ENCODE measurements at places on chromosomes 5 and 9.

- DNase-seq: no peak
Measured at GRCh38 chr5:1185629-1186350, 15.6 kb upstream of the SLC6A19 start.

DNA sequence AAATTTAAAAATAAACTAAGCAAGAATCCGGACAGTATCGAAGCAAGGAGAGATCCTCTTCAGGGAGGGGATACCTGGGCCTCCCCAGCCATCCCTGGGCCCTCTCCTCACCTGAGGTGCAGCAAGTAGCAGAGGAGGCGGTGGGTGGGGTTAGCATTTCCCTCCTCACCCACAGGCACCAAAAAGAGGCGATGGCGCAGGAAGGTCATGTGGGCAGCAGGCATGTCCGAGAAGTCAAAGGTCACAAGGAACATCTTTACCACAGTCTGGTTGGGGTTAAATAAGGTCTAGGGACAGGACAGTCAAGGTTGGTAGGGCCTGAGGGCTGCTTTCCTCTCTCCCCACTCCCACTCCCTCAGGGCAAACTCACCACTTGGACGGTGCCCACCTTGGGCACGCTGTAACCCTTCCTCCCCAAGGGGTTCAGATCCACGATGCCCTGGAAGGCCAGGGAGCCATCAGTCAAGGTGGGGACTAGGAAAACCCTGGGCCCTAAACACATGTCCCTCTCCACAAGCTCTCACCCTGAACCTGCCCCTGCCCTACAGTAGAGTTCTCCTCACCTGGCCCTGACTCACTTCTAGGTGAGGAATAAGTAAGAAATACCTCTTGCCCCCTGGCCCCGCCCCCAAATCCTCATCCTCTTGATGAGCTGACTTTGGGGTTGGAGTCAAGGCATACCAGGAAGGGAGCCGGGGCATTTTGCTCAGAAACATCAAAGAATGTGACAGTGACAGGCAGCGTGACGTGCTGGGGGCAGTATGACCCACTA lies 2.8 kb upstream of the STOML2 start:
- DNase-seq: no peak

DNA sequence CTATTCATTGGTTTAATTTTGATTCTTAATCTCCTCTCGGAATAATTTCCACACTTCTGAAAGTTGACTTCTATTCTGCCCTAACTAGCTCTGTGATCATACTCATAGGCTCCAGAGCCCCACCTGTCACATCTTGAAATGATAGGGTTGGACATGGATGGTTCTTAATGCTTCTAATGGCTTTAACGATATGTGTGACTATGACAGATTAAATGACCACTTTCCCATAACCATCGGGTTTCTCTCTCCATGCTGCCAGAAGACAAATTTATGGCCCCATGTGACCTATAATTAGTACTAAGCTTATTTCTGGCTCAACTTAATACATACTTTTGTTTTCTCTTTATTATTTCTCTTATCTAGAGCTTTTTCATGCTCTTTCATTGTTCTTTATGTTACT lies 251.1 kb upstream of the TUT7 start:
- no peak for DNase-seq

DNA sequence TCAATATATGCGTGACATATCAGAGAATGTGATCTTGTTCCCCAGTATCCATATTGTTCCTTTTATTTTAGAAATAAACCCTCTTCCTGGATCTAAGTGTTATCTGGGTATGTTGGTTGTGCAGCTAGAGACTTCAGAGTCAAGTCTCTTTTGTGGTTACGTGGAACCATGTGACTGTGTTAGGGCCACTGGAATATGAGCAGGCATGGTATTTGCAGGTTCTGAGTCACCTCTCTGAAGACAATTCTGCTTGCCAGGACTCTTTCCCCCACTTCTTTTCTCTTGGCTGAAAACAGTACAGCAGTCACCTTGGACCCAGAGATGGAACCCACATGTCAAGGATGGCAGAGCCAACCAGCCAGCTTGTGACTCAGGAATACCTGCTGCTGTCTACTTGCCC lies 59.7 kb downstream of the ATP10B start:
- no peak for DNase-seq

DNA sequence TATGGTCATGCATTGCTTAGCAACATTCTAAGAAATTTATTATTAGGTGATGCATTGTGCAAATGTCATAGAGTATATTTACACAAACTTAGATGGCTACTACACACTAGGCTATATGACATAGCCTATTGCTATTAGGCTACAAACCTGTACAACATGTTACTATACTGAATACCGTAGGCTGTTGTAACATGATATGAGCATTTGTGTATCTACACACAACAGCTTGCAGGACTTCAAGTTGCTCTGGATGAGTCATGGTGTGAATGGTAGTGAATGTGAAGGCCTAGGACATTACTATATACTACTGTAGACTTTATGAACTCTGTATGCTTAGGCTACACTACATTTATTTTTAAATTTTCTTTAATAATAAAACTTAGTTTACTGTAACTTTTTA lies 107.2 kb upstream of the MAMDC2 start:
- no peak for DNase-seq

DNA sequence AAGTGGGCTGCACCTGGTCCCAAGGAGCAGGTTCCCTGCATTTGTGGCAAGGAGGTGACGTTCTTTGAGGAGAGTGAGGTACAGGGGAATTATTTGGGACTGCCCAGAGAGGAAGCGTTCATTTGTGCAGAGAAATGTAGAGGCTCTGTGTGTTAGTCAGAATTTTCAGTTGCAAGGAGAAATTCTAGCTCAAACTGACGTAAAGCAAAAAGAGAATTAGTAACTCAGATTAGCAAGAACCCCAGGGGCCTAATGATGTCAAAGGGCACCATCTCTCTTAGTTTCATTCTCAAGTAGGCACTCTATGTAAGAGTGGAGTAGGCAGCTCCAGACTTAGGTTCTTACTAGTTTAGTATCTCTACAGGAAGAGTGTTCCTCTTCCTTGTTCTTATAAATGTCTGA lies 2.4 kb upstream of the TXN start:
- no peak for DNase-seq

DNA sequence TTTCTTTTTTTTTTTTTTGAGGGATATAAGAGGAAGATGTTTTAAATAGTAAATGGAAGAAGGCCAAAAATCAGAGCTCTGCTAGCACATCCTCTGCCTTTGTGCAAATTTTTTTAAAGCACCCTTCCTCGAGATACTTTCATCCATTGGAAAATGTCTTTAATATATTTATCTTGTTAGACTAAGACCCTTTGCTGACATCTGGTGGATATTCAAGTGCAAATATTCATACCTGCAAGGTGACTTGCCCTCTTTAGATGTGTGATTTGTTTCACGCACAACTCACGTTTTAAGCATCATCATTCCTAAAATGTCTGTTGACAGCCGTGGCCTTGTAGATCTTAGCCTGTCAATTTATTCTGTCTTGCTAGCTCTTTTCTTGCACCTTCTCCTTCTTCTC lies 258.5 kb downstream of the AGTPBP1 start:
- no peak for DNase-seq

GRCh38 chr5:135218790-135219568 lies 180.1 kb downstream of the MACROH2A1 start:
- DNase-seq: no peak

GRCh38 chr9:137880976-137881530 lies 3.5 kb downstream of the CACNA1B start:
- DNase-seq: no peak

DNA sequence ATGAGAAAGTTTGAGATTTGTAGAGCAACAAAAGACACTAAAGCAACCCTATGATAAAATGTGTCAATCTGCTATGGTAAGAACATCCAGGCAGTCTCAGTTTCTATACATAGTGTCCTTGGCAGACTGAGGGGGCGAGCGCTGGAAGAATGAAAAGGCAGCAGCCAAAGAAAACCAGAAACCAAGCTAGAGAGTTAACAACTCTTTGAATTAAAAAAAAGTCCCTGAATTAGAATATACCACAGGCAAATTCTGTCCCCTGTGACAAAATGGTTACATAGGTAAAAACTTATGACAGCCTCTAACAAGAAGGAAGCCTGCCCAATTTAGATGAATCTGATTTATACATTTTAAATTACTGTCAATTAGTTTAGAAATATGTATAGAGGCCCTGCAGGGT lies 106.7 kb downstream of the OXCT1 start:
- DNase-seq: no peak

DNA sequence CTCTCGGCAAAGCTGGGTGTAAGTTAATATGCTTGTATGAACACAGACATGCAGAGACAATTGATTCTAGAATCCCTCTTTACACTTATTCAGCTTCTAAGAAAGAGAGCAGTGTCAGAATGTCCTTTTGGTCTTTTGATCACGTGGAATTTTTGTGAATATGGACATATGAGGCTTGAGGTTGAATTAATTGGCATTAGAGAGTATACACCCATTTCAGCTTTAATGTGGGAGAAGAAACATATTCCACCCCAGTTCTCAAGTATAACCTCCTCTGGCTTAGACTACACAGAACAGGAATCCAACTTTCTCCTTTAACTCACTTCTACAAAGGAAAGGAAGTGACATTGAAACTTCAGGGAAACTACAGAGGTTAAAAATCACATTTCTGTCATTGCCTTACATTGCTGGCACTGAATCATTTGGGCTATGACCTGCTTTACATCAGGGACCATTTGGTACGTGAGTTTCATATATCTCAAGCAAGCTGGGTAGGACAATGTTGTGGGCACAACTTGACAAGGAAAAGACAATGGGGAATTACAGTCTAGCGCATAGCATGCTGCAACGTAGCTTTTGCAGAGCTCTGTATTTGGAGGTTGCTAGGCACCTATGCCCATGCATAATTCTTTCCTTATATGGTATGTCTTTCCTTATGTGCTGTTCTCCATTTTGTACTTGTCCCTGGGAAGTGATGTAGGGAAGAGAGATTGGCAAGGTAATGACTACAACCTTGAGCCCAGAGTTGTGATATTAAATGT lies 19.5 kb downstream of the DAB2 start:
- no peak for DNase-seq

- DNase-seq: no peak
Measured at GRCh38 chr5:64900618-64901017, 131.9 kb downstream of the CWC27 start.

DNA sequence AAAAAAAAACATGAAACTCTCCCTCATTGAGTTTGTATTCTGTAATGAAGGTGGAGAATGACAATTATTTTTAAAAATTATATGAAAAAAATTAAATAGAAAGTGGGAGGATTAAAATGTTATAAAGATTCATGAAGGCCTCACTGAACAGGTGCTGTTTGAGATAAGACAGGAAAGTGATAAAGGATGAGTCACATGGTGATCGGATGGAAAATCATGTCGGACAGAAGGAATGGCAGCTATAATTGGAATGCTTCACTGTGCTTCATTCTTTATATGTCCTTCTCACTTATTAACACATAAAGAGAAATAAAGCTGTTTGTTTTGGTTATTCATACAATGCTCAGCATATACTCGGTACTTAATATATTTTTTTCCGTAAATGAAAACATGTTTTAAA lies 464.5 kb upstream of the RGMB start:
- DNase-seq: no peak

GRCh38 chr5:92554447-92555085 lies 1026.5 kb downstream of the NR2F1-AS1 start:
- DNase-seq: no peak

DNA sequence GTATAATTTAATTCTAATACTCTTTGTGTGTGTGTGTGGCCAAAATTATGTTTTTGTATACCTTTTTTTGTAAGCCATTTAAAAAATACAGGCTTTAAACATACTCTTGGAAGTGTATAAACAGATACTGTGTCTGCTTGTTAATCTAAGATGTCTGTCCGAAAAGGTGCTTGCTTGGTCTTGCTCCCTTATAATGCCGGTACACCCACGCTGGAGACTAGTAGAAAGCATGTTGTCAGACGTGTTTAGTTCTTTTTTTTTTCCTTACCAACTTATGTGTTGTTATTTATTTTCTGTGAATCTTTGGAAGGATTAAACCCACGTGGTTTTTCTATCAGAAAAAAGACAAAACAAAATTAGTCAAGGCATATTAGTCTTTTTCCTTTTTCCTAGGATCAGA lies 9.5 kb downstream of the GAPVD1 start:
- no peak for DNase-seq

GRCh38 chr9:69535286-69535832 lies 136.8 kb downstream of the APBA1 start:
- DNase-seq: no peak

GRCh38 chr5:142426129-142427014 lies 101.6 kb upstream of the SPRY4 start:
- DNase-seq: no peak

DNA sequence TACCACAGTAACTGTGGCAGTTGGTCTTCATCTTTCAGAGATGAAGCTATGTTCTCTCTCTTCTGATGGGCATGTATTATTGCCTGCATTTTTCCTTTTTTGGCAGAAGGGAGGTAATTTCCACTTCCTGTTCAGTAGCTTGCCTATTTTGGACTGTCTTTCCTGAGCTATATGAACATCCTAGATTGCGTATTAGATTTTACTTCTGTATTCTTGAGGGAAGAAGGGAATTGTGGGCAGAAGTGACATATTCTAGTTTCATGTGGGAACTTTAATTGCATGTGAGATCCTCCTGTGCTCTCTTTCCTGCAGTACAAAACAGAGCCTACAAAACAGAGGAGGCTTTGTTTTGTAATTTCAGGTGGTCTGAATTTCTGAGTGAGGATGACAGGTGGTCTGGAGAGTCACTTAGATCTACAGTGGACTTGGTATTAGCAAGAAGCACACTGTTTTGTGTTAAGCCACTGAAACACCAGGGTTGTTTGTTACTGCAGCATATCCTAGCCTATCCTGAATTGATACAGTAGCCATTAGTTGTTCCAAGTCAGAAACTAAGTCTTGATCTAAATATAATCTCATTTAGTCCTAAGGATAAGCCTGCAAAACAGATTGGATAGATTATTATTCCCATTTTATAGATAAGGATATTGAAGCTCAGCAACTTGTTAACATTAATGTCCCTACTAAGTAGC lies 68.1 kb downstream of the AOPEP start:
- no peak for DNase-seq

GRCh38 chr5:116137544-116138378 lies 52.9 kb downstream of the COMMD10 start:
- no peak for DNase-seq

DNA sequence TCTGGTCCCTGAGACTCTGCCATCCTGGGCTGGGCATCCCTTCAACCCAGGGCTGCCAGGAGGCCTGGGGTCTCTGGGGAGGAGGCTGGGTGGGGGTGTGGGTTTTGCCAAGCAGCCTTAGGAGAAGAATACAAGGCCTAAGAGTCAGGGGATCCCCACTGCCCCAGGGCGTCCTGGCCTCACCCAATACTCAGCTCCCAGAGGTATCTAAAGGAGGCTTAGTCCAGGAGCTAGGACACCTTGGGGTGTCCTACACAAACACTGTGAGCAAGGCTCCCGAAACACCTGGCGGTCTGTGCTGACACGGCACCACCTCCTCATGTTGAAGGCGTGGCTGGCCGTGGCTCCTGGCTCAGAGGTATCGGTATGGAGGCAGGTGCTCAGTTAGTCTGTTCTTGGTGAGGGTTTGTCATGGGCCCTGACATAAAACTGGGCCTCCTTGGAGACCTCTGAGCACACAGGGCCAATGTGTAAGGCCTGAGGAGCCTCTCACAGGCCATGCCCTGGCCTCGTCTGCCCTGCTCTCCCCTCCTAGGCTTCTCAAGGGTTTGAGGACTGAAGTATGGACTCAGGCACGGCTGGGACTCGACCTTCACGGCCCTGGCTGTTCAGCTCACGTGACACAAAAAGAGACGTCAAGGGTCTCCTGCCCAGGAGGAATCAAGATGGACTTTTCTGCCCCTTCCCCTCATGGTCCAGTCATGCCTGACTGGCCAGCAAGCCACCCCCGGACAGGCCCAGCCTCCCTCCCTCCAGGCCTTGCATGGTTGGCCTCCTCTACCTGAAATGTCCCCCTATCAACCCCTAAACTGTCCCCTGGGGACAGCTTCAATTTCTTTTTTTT lies 277.3 kb downstream of the FSTL4 start:
- DNase-seq: no peak
